Myometrial cell (primary cell): ENCODE measurements at places on chromosomes 16 and 17. TPM values are rescaled to one million over a fixed set of nuclear protein-coding genes. Genes with fewer than 3 reads are reported as not detected.

The CENPN gene
- total RNA-seq, result 32.0 and 48.4 TPM in 2 replicates

The MSLN gene
- 0.53 and 0.86 TPM in 2 replicates for total RNA-seq

The EPOP gene
- 0.58 and 0.71 TPM in 2 replicates for total RNA-seq

The TOB1 gene
- total RNA-seq, result 9.8 and 10.6 TPM in 2 replicates

The FOXO3B gene
- 5.1 and 6.1 TPM in 2 replicates for total RNA-seq

The ZNF19 gene
- total RNA-seq, result 1.1 and 11.5 TPM in 2 replicates

The FN3K gene
- 0.35 and 2.9 TPM in 2 replicates for total RNA-seq

The ITGAL gene
- not detected in 2 replicates for total RNA-seq

The CCDC102A gene
- total RNA-seq, result 16.1 and 21.0 TPM in 2 replicates

The MPV17L gene
- total RNA-seq, result 2.5 TPM in 1 of 2 replicates, not detected in the other

The SCARF1 gene
- 0.89 and 1.4 TPM in 2 replicates for total RNA-seq

The WFDC1 gene
- not detected in 2 replicates for total RNA-seq

The KRTAP3-1 gene
- total RNA-seq, result not detected in 2 replicates

The CMTM1 gene
- total RNA-seq, result 0.35 and 2.0 TPM in 2 replicates

The IL21R gene
- 36.2 and 39.2 TPM in 2 replicates for total RNA-seq

The HBM gene
- total RNA-seq, result not detected in 2 replicates

The TTYH2 gene
- total RNA-seq, result 2.3 and 11.8 TPM in 2 replicates

The RAMP2 gene
- 1.9 and 5.5 TPM in 2 replicates for total RNA-seq

The TP53TG3 gene
- not detected in 2 replicates for total RNA-seq

The SYT17 gene
- not detected in 2 replicates for total RNA-seq

The DPEP1 gene
- not detected in 2 replicates for total RNA-seq

The MYH1 gene
- not detected in 2 replicates for total RNA-seq

The TMEM219 gene
- total RNA-seq, result 141 and 145 TPM in 2 replicates

The RAB37 gene
- total RNA-seq, result 0.53 TPM in 1 of 2 replicates, not detected in the other

The GNG13 gene
- not detected in 2 replicates for total RNA-seq

The FOXF1 gene
- total RNA-seq, result 11.5 and 15.8 TPM in 2 replicates

The SSTR5 gene
- total RNA-seq, result not detected in 2 replicates

The NEK8 gene
- total RNA-seq, result 2.1 and 34.3 TPM in 2 replicates

The KCNH4 gene
- not detected in 2 replicates for total RNA-seq

The NUBP2 gene
- 99.7 and 144 TPM in 2 replicates for total RNA-seq

The MYH3 gene
- under 0.01 TPM in 2 replicates for total RNA-seq

The BOLA2 gene
- total RNA-seq, result 9.9 and 18.7 TPM in 2 replicates

The PGAP6 gene
- 59.1 and 65.0 TPM in 2 replicates for total RNA-seq

The NPIPB6 gene
- 0.71 TPM in 1 of 2 replicates, not detected in the other for total RNA-seq

The OTOA gene
- total RNA-seq, result not detected in 2 replicates
